Hematopoietic multipotent progenitor cell (in vitro differentiated cells): ENCODE measurements at places on chromosomes 6 and 20.
A peak's percentile ranks its signal among the peaks of the same experiment; 100 is the strongest.

GRCh38 chr6:117449549-117450439 is 24.1 kb upstream of the ROS1 start:
- DNase-seq = peak; percentile 62

DNA sequence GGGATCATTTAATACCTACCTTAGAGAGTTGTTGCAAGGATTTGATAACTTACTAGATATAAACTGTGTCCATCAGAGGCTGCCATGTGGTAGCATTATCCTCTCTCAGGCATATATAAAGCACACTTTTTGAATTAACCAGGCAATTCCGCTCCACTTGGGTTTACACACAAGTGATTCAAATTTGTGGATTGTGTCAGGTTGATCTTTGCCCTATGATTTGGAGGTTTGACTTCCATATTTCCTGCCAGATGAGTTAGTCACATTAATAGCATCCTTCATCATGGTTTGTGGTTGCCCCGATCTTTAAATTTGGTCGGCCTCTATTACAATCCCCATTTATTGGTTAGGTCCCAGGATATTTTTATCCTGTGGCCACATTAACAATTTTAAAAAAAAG is 44.8 kb upstream of the CTAGE9 start:
- DNase-seq = no peak

- no peak for DNase-seq
These were observed 50.0 kb upstream of the ARHGAP18 start for GRCh38 chr6:129759796-129760605.

GRCh38 chr6:154450498-154450897 is 60.0 kb downstream of the CNKSR3 start:
- no peak for DNase-seq

- DNase-seq = peak; percentile 52
These were observed 27.5 kb downstream of the RSPH3 start for GRCh38 chr6:158972241-158973233.

GRCh38 chr20:49868964-49869363 is 46.4 kb downstream of the SPATA2 start:
- no peak for DNase-seq

- no peak for DNase-seq
These were observed 121.3 kb upstream of the SLC22A16 start for GRCh38 chr6:110597761-110598160.

- no peak for DNase-seq
These were observed 120.4 kb upstream of the SLC2A12 start for GRCh38 chr6:134172706-134173365.

- no peak for DNase-seq
These were observed 42.1 kb downstream of the SMAP1 start for GRCh38 chr6:70709826-70710225.

- DNase-seq = no peak
These were observed 169.7 kb upstream of the TNFAIP3 start for GRCh38 chr6:137697267-137697938.

GRCh38 chr20:11993886-11994461 is 76.3 kb downstream of the BTBD3 start:
- no peak for DNase-seq

DNA sequence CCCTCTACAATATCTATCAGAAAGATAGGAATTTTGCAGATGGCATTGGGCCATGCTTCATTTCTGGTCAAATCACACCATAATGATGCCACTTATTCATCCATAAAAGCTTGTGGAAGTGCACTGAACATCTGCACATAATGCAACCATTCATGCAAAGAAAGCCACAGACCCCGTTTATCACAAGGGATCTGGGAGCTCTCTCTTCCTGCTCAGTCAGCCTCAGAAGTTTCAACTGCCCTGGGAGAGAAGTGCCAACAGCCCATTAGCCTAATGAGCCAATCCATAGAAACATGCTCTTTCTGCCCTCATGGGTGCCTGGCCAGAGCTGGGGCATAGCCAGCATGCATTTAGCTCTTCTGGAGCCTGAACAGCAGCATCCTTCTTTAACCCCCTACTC is 85.8 kb downstream of the SLC35F1 start:
- no peak for DNase-seq

- no peak for DNase-seq
These were observed 91.0 kb downstream of the BCKDHB start for GRCh38 chr6:80197474-80197873.

- peak; percentile 48 for DNase-seq
These were observed 303 bp downstream of the MBOAT1 start for GRCh38 chr6:20211941-20212391.

DNA sequence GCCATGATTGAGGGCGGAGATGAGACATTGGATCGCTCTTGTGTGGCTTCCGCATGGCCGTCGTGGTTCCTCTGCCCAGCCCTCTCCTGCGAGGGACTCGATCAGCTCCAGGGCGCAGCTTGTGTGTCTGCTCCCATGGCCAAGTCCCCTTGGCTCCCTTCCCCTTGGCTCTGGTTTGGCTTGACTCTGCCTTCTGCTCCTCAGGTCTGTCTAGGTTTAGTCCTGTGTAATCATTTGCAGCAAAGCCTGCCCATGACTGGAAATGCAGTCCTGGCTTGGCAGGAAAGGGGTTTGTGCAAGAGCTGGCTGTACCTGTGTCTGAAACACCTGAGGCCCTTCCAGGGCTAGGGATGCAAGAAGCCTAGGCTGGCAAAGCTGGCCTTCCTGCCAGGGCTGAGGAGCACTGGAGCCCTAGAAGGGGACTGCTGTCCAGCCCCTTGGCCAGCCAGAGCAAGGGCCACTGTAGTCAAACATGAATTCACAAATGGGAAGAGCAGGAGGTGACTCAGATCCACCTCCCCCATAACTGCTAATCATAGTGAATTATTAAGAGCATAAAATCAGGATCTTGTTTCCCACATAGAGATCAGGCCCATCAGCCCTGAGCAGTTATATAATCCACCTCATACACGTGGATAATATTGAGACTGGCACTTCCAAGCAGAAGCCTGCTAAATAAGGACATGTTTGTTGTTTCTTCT is 196.8 kb downstream of the FARS2 start:
- DNase-seq = no peak

DNA sequence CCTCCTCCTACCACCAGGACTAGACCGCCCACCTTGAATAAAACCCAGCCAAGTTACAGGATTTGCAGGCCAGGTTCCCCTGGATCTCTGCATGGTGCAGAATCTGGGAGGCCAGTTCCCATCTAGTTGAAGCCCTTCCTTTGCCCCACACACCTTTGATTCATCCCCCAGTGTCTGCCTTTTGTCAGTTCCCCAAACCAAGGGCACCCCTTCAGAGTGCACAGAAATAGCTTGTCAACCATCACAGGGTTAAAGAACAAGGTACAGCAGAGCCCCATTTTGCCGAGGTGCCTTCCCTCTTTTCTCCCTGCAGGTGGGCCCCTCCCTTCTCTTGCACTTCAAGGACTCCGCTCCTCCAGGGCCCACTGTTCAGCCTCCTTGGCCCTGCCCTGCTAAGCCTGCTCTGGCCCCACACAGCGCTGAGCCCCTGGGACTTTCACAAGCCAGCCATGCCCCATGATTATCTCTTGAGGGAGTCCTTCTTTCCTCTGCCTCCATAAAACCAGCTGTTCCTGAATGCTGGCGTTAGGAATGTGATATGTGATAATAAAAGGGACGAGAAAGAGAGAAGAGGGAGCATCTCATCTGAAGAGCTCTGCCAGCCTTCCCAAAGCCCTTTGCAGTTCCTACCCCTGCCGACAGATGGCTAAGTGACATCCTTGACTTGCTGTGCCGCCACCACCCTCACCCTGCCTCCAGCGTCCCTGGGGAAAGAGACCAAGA is 280.3 kb downstream of the CDC5L start:
- DNase-seq = no peak

DNA sequence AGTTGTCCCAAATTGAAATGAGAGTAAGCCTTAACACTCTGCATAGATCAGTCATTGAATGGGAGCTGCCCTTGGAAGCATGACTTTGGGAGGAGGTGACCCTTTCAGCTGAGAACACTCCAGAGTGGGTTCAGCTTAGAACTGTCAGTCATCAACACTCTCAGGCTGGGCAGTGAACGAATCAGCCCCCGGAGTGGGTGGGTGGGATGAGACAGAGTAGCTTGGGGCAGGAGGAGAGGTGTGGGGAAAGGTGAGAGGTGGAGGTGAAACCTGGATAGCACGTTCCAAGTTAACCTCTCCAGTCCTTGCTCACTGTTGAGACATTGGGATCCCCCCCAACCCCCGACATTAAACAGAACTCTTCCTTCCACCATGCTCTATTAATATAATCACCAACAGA is 55.3 kb upstream of the TPD52L1 start:
- no peak for DNase-seq

- DNase-seq = no peak
These were observed 277.5 kb upstream of the ZFP64 start for GRCh38 chr20:52469128-52469527.

GRCh38 chr20:48329676-48330664 is 497.8 kb downstream of the PREX1 start:
- DNase-seq = no peak

- DNase-seq = no peak
These were observed 129.1 kb downstream of the ERMARD start for GRCh38 chr6:169880516-169880915.

- no peak for DNase-seq
These were observed 218.0 kb upstream of the ARID1B start for GRCh38 chr6:156559162-156559690.

DNA sequence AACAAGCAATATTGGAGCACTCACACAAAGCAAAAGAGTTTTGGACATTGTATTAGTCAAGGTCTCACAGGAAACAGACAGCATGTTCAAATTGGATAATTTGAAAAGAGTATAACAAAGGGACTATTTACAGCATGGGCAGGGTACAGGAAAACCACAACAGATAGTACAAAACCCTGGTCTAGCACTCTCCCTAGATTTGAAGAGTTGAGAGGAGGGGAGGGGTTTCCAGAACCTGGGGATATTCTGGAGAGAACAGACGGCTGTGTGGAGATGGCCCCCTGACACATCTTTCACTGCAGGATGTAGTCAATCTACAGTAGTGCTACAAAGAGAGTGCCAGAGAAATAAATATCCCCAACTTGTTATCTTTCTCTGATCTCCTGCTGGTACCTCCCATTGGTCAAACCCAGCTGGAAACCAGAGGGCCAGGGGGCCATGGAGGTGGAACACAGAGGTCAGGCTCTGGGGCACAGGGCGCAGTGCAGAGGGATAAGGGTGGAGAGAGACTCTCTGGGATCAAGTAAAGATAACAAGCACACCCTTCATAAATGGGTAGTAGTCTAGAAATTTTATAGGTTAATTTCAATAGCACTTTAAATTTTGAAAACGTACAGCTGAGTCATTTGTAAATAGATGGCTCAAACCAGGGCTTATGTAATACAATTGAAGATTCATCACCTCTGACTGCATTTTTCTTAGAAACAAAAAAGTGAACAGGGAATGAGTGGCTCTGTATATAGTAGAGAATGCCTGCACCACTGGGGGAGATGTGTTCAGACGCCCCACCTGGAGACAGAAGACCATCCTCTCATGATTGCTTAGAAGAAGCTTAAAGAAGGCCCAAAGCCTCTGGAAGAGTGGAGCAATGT is 25.7 kb downstream of the RCAN2 start:
- no peak for DNase-seq
